ENCODE measurements at places on chromosomes 5 and 9.

- DNase-seq, result no peak
Observed at GRCh38 chr5:38994324-38994927, 79.8 kb downstream of the RICTOR start.

DNA sequence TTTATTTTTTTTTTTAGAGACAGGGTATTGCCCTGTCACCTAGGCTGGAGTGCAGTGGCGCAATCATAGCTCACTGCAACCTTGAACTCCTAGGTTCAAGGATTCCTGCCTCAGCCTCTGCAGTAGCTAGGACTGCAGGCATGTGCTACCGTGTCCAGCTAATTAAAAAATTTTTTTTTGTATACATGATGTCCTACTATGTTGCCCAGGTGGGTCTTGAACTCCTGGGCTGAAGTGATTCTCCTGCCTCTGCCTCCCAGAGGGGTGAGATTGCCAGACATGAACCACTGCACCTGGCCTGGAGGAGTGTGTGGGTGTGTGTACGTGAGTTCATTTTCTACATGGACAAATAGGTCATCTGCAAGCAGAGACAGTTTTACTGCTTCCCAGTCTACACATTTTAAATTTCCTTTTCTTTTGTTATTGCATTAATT is 33.8 kb downstream of the JMY start:
- no peak for DNase-seq

DNA sequence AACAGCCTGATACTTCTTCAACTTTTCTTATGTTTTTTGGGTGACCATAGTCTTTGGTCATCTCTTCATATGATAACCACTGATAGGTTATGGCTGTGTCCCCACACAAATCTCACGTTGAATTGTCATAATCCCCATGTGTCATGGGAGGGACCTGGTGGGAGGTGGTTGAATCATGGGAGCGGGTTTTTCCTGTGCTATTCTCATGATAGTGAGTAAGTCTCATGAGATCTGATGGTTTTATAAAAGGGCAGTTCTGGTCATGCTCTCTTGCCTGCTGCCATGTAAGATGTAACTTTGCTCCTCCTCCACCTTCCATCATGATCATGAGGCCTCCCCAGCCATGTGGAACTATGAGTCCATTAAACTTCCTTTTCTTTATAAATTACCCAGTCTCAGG is 8.7 kb downstream of the RHOBTB3 start:
- no peak for DNase-seq

- DNase-seq, result no peak
Observed at GRCh38 chr9:104835161-104835560, 71.2 kb downstream of the NIPSNAP3B start.

GRCh38 chr5:138702166-138703077 is 50.8 kb upstream of the CTNNA1 start:
- DNase-seq, result no peak

- no peak for DNase-seq
Observed at GRCh38 chr5:57368010-57368409, 114.6 kb downstream of the ACTBL2 start.

DNA sequence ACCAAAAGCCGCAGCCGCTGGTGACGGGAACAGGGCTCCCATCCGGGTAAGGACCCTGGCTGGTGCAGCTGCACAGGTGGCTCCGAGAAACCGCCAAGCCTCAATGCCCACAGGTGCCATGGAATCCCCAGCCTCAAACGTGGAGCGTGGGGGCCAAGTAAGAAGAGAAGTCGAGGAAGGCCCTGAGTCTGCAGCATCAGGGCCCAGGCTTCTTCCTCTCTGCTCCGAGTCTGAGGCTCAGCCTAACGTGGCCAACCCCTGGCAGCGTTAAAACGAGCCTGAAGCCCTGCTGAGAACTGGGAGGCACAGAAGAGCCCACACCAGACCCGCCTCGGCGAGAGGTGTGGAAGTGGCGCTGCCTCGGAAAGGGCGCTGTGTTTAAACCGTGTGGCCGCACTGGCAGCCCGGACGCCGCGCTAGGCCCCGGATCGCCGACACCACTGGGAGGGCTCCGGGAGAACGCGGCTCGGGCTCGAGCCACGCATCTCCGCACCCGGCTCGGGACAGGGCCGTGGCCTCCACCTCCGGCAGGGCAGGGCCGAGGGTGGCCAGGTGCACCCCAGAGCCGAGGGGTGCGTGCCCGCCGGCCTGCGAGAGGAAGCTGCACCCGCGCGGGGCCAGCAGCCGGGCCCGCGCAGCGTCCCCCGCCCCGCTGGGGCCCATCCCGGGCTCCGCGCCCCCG is 730 bp downstream of the ZMYND19 start:
- DNase-seq, result no peak
